Ecto neural progenitor cell (in vitro differentiated cells): ENCODE measurements at places on chromosomes 7 and 10.

- DNase-seq, result no peak
Observed at GRCh38 chr7:157825325-157825724, 488.5 kb downstream of the DNAJB6 start.

DNA sequence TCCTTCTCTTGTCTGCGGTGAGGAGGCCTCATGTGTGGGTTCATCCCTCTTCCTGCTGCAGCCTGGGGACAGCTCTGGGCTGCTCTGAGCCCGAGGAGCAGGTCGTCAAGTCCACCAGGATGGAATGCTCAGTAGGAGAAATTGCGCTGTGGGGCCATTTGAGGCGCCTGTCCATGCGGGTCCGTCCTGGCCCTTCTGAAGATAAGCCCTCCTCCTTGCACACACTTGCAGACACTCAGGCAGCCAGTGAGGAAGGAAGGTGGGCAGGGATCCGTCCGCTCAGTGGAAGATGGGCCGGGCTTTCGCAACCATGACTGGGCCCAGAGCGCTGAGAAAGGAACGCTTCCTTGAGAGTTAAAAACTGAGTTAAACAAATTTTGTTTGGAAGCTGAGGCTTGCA is 356.8 kb downstream of the GLRX3 start:
- no peak for DNase-seq

GRCh38 chr10:78627254-78627795 is 441.4 kb upstream of the ZMIZ1 start:
- DNase-seq, result no peak

DNA sequence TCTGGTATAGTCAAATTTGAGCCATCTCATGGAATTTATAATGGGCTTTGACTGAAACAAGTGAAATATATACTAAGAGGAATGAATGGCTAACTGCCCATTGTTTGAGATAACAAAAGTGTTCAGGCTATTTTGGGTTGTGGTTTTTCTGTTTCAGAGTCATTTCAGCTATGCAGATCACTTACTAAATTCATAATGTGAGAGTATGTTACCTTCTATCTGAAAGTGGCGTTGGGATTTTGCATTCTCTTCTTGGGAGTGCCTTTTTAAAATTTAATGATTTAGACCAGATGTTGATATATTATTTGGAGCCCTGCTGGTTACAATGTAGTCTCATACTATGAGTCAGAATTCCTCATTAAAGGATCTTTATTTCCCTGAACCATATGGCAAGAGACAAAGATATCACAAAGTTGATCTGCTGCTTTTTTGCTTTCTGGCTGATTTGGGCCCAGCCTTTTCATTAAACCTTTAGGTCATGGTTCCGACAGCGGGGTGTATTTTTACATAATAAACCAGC is 10.4 kb downstream of the VCL start:
- DNase-seq, result no peak

DNA sequence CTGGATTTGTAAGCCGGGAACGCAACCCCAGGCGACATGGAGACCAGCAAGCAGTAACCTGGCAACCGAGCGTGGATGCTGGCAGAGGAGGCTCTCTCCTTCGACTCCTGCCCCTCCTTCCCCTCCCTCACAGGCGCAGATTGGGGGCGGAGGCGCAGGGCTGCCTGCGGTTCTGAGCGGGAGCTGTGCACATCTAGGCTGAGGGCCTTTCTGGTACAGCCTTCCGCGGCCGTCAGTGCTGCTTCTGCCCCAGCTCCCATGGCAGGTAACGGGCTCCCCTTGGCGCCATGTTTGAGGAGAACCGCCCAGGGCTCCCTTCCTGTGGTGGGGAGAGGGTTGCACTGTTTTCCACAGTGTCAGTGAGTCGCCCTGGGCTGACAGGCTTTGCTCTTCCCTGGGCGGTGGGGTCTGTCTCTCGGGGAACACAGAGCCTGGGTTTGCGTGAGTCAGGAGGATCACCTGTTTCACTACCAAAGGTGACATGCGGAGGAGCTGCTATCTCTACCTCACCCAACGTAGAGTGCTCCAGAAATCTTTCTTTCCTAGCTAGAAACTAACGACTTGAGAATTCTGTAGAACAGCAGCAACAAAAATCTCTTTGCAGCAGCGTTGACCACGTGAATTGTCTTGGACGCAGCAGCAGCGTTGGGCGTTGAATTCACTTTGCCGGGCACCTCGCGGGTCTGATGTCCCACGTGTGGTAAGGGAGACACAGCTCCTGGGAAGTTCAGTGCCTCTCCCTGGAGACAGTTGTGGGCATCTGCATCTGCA is 154.8 kb upstream of the COBL start:
- peak; percentile 83 for DNase-seq

- DNase-seq, result no peak
Observed at GRCh38 chr7:2190531-2190930, 42.2 kb downstream of the MAD1L1 start.

GRCh38 chr10:71854031-71854430 is 3.0 kb upstream of the PSAP start:
- no peak for DNase-seq

DNA sequence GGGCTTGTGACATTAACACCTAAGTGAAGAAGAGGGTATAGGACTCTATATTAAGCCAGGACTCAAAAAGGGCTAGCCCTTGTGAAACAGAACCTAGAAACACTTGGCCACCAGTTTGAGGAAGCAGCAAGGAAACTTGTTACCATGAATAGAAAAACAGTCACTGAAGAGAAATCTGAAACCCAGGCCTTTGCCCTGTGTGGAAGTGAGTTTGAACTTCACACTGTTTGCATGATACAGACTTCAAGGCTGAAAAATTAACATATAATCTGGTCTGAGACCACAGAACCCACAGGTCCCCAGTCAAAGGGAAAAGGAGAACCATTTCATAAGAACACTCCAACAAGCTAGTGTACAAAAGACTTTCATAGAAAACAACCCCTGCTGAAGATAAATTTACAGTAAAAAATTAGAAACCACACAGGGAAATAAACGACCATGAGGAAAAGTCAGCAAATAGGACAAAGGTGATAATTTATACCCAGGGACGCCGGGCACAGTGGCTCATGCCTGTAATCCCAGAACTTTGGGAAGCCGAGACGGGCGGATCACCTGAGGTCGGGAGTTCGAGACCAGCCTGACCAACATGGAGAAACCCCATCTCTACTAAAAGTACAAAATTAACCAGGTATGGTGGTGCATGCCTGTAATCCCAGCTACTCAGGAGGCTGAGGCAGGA is 76.1 kb downstream of the SKIDA1 start:
- no peak for DNase-seq

DNA sequence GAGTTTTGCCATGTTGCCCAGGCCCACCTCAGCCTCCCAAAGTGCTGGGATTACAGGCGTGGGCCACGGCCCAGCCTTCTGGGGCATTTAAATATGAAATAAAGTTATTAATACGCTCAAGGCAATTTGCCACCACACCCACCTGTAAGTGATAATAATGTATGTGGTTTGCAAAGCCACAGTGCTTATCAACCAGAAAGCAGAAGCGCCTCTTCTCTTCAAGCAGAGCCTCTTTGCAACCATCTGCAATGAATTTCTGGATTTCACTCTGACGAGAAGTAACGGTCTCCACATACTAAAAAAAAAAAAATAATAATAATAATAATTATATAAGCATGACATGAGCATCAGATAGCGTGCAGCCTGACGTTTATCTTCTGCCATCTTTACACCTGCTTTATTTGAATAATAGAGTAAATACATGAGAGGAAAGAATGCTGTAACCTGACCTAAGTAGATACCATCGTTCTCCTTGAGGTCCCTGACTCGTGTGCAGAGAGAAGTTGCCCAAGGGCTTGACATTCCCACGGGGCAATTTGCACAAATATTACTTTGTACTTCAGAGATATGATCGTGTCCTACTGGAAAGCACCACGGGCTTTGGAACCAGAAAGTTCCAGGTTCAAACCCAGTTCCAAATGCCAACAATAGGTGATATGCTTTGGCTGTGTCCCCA is 34.0 kb downstream of the BRI3 start:
- DNase-seq, result no peak

DNA sequence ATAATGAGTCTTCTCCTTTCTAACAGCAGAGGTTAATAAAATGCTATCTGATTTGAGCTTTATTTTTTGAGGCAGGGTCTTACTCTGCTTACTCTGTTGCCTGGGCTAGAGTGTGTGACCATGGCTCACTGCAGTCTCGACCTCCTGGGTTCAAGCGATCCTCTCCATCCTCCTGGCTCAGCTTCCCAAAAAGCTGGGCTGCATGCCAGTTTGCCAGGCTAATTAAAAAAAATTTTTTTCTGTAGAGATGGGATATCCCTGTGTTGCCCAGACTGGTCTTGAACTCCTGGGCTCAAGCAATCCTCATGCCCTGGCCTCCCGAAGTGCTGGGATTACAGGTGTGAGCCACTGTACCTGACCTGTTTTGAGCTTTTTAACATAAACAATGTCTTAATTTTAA is 56.7 kb downstream of the SCD start:
- DNase-seq, result no peak

GRCh38 chr7:151481650-151482505 is 37.8 kb downstream of the RHEB start:
- DNase-seq, result no peak

DNA sequence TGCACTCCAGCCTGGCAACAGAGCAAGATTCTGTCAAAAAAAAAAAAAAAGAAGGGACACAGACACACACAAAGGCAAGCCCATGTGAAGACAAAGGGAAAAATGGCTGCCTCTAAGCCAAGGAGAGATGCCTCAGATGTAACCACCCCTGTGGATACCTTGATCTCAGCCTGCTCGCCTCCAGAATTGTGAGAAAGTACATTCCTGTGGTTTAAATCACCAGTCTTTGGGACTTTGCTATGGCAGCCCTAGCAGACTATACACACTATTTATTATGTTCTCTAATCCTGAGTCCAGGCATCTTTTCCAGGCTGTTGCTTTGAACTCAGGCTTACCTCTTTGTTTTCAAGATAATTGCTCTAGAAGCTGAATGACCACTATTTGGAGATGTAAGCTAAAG is 494.3 kb downstream of the GALNT17 start:
- no peak for DNase-seq

- no peak for DNase-seq
Observed at GRCh38 chr7:68629-69028, 123.7 kb upstream of the FAM20C start.

DNA sequence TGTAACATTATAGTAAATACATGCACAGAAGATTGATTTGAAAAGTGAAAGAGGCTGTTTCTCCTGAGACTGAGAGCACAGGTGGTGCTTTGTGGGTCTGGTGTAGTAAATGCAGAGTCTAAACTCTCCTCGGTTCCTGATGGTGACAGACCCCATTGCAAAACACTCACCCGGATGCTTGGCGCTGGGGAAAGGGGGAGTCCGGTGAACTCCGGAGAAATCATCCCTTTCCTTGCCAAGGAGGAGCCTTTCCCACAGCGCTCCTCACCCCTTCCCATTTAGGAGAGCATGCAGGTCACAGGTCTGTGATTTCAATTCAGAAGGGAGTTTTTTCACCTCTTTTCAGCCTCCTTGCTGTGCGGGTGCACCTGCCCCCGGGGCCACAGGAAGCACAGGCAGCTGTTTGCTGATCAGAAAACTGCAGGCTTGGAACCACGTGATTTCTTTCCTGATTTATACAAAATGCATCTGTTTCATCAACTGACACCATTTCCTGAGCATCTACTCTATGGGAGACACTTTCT is 75.6 kb upstream of the LYZL2 start:
- no peak for DNase-seq

DNA sequence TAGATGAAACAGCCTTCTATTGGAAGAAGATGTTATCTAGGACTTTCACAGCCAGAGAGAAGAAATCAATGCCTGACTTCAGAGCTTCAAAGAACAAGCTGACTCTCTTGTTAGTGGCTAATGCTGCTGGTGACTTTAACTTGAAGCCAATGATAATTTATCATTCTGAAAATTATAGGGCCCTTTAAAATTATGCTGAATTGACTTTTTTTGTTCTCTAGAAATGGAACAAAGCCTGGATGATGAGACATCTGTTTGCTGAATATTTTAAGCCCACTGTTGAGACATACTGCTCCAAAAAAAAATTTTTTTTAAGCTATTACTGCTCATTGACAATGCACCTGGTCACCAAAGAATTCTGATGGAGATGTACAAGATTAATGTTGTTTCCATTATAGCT is 189.2 kb downstream of the MBL2 start:
- DNase-seq, result no peak

DNA sequence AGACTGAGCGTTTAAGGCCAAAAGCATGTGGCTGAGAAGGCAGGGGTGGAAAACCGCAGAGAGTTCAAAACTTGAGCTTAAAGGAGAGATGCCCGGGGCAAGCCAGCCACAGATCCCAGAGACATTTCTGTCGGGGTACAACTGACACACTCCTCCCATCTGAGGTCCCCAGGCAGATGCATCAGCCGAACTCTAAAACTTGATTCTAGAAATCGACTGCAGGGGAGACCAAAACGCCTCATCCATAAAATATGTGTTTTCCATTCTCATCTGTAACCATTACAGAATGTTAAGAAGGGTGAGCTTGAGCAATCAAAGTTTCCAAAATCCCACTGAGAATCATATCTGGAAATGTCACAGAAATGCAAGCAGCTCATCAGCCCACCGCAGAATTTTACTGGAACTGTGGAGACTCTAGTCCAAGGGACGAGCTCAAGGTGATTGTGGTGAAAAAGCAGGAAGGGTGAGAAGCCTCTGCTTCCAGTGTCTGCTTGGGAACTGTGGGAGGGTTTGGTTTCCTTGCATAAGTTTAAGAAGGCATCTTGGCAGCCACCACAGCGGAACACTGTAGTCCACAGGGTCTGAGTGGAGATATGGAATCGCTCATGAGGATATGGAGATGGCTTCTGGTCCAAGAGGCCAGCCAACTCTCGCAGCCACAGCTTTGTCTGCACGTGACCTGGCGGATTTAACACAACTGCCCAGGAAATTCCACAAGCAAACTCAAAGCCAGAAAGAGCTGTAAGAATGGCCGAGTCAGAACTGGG is 249.2 kb downstream of the SFMBT2 start:
- DNase-seq, result no peak

- DNase-seq, result peak; percentile 77
Observed at GRCh38 chr10:117734731-117735405, 192.3 kb downstream of the EMX2 start.

DNA sequence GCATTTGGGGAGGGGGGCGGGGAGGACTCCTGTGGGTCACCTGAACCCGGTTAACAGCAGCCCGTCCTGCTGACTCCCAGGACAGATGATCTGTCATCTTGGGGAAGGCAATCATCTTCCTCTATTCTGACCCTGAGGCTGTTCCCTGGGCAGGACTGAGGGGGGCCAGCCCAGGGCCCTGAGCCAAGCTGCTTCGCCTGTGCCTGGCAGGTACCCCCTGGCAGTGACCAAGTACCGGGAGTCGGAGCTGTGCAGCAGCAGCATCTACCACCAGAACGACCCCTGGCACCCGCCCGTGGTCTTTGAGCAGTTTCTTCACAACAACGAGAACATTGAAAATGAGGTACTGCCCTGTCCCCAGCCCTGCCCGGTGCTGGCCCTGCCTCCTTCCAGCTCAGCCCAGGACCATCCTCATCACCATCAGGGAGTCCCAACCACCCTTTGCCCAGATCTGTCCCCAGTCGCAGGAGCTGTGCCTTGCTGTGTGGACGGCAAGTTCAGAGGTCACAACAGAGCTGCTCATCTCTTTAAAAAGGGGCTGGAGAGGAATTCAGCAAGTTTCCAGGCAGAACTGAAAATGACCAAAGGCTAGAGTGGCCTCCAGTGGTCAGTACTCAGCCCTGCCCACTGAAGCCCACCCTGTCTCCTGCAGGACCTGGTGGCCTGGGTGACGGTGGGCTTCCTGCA is 8.1 kb downstream of the AOC1 start:
- DNase-seq, result peak; percentile 50
